ENCODE measurements at places on chromosomes 6 and 20. TPM values are rescaled to one million over a fixed set of nuclear protein-coding genes. Genes with fewer than 3 reads are reported as not detected.

CCN6 gene
- not detected for total RNA-seq

SLC12A5 gene
- 10.9 TPM for total RNA-seq

RNF182 gene
- total RNA-seq = 2.6 TPM

XRN2 gene
- total RNA-seq = 86.7 TPM

DAAM2 gene
- 0.20 TPM for total RNA-seq

Measured in A549 treated with AZD2906 at 1 μM for 4 hours (cell line).